Stimulated activated CD4-positive, alpha-beta T cell treated with anti-CD3 and anti-CD28 coated beads, TNF-alpha, amount 100 ng/mL, for 24 hours (primary cell): ENCODE measurements at places on chromosomes 12 and 14.

DNA sequence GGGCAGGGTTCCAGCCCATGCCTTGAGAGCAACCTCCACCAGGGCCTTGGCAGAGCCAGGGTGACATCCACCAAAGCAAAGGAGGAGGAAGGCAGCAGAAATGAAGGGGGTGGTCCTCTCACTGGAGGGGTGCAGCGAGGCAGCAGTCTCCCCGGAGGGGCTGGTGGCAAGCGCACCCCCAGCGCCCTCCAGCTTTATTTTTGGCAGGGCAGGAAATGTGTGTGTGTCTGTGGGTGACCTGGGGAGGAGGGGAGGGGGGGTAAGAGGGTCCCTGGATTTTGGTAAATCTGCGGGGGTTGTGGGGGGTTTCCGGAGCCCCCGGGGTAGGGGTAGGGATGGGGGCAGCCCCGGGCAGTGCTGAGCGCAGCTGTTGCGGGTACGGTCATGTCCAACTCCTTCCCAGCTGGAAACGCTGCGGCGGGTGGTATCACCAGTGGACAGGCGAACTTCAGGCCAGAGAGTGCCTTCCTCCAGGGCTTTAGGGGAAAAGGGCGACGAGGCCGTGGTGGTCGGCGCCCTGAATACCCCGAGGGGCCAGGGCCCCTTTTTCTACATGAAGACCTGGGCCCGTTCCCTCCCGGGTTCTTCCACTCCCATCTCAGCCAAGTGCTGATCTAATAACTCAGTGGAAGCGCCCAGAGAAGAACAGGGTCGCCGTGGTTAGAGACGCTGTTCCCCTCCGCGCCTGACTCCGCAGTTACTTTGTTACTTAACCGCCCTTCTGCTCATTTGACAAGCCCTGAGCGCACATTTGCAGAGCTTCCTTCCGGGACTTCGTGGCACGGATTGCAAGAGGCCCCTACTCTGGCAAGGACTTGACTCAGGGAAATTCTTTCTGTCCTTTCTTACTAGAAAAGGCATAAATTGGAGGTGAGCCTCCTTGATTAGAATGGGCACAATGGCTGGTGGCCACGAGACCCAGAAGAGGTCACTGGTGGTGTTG lies 55.2 kb downstream of the FOS start:
- peak; percentile 35 for DNase-seq

GRCh38 chr14:52352061-52352491 lies 38.0 kb downstream of the PTGER2 start:
- no peak for DNase-seq

DNA sequence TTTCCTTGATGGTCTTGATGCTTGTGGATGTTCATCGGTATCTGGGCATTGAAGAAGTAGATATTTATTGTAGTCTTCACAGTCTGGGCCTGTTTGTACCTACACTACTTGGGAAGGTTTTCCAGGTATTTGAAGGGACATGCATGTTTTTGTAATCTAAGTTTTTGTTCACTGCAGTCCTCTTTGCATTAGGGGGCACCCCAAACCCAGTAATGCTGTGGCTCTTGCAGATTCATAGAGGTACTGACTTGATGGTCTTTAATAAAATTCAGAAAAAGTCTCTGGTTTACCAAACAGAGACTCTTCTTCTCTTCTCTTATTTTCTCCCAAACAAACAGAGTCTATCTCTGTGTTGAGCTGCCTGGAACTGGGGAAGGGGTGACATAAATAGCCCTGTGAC lies 150.9 kb upstream of the SLC16A7 start:
- DNase-seq: no peak

- DNase-seq: no peak
Observed at GRCh38 chr12:119804011-119804641, 73.0 kb downstream of the CIT start.

DNA sequence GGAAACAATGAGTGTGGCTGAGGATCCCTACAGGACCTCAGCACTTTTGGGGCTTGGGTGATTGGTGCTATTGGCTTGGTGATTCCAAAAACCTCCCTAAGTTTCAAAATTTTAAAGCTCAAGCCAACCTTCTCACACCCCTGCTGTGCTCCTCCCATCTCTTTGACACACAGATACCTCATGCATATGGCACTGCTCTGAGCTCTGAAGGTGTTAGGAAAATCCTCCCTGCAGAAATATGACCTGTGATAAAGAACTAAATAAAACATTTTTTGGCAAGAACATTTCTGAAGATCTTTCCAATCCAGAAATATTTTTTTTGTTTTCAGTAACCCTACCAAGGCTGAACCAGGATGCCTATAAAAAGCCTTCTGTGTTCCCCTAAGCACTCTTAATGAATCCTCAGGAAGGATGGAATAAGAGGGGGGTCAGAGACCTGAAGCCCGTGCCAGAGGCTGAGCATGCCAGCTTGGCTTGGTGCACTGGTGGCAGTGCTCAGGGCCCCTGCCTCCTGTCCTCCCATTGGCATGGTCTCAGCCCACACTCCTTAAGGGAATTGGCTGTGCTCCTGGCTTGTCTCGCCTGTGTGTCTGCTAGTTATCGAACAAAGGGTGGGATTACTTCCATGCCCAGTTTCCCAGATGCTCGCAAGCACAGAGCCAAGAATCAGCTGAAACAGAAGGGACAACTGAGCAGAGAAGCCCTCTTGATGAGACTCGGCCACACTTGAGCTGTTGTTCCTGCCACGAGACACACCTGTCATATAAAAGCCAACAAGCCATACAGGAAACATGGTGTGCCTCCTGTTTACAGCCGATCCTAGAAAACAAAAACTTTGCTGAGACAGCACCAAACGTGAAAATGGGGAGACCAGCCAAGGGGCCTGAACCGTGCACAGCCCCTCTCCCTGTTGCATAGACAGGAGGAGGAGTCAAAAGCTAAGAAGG lies 132.7 kb upstream of the EEA1 start:
- no peak for DNase-seq

- DNase-seq: no peak
Observed at GRCh38 chr12:76240281-76240680, 107.9 kb downstream of the BBS10 start.

DNA sequence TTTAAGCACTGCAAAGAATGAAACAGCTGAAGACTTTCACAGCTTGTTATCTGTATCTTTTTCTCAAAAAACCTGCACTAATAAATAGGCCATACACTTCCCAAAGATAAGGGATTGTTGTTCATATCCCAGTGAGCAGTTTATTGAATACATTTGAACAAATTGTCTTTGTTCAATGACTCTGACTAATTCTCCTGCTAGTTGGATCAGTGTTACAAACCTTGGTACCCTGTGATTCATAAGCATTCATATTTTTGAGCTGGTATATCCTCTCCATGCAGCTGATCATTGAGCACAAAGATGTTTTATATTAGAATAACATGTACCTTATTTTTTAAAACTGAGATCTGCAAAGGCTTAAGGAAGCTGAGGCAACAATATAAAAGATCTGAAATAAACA lies 58.9 kb upstream of the FSCB start:
- no peak for DNase-seq

DNA sequence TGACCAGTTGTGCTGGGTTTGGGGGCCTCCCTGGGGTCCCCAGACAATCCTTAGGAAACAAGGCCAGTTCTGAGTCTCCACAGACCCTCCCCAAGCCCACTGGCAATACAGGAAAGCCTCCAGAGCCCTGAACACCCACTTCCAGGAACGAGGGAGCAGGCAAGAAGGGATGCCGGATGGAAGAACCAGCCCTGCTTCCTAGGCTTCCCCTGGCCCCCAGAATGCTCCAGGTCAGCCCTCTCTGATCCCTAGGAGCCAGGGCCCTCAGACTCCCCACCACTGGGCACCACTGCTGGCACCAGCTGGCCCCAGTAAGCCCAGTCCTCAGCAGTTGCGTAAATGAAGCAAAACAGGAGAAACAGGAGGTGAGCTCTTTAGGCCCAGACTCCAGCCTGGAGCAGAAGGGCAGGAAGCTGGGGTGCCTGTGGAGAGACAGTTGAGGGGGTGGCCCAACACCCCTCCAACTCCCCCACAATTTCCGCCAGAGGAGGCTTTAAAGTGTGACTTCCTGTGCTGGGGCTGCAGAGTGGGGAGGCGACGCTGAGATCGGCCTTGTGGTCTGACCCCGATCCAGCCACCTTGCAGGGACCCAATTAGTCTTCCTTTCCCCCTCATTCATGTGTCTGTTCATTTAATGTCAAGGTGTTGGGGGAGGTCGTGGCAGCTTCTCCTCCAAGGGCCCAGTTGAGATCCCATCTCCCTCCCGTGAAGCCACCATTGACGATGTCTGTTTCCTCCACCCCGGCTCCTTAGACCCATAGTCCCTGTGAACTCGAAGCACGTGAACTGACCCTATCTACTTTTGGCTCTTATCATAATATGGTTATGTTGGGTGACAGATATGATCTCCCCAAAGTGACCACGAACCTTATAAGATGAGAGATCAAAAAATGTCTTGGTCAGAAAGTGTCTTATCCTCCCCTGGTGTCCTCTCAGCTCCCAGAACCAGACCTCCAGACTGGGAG lies 4.7 kb downstream of the TNFRSF1A start:
- no peak for DNase-seq

DNA sequence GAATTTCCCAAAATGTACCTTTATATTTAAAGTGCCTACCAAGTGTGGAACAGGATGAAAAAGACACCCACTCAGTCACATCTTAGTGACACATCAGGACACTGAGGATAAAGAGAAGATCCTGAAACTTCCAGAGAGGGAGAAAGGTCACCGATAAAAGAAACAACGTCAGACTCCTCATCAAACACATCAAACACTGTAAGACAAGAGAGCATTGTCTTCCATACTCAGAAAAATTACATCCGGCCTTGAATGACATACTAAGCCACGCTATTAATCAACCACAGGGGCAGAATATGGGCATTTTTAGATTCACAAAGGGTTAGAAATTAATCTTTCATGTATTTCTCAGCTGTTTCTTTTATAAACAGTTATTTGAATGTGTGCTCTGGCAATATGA lies 490.3 kb downstream of the APAF1 start:
- DNase-seq: no peak

DNA sequence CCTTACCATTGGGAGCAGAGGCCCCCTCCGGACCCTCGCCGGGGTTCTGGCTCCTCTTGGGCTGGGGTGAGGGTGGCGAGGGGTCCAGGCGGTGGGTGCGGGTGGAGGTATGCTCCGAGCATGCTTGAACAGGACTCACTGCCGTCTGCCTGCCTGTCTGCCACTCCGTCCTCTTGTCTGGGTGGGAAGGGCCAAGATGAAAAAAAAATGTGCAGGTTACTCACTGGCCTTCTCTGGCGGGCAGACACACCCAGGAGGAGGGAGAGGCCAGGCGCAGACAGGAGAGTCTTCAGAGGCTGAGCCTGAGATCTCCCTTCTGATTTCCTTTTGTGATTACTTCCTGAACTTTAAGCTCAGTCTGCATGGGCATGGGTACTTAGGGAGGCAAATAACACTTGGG lies 76.1 kb downstream of the STON2 start:
- DNase-seq: no peak
